ENCODE measurements at places on chromosomes 2 and 18. TPM values are rescaled to one million over a fixed set of nuclear protein-coding genes. Genes with fewer than 3 reads are reported as not detected.

CHRNA1 gene
- not detected for total RNA-seq

- no peak for DNase-seq
Observed at GRCh38 chr2:66343259-66343658, 91.7 kb upstream of the MEIS1 start.

GRCh38 chr2:1757567-1757966 lies 13.3 kb upstream of the PXDN start:
- DNase-seq = no peak

GRCh38 chr2:218815244-218815637 lies 16.4 kb downstream of the PRKAG3 start:
- no peak for DNase-seq

MC2R gene
- not detected for total RNA-seq

STRADB gene
- 40.5 TPM for total RNA-seq

- no peak for DNase-seq
Observed at GRCh38 chr2:203412546-203413331, 84.5 kb downstream of the ABI2 start.

DNA sequence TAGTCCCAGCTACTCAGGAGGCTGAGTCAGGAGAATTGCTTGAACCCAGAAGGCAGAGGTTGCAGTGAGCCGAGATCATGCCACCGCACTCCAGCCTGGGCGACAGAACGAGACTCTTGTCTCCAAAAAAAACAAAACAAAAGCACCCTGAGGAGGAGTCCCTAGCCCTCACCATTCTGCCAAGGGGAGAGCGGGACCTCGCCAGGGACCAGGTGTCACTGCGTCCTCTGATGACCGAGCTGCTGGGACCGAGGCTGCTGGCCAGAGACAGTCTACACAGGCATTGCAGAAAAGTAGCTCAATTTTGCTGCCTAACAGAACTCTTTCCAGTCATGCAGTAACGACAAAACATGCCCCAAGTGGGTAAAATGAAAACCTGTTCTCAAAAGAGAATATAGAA lies 18.4 kb downstream of the NCK2 start:
- DNase-seq = no peak

- peak; percentile 81 for DNase-seq
Observed at GRCh38 chr2:176174824-176175708, 13.4 kb upstream of the HOXD1 start.

DNA sequence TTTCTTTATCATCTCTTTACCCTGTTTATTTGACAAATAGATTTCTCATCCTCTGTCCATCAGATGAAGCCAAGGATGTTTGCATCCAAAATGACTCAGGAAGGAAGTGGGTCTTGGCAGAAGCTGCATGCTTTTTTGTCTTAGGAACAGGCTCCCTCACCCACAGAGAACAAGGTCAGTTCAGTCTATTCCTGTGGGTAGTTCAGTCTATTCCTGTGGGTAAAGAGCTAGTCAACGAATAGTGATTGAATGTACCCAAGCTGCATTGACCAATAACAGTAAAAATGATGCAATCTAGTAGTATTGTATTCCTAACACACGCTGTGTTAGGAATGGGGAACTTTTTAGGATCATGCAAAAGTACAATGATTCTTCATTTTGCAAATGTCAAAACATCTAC lies 290.8 kb upstream of the TANK start:
- DNase-seq = no peak

CDH19 gene
- not detected for total RNA-seq

CDKL4 gene
- not detected for total RNA-seq

GRCh38 chr2:177541258-177541991 lies 148.9 kb downstream of the AGPS start:
- DNase-seq = no peak

- DNase-seq = no peak
Observed at GRCh38 chr2:67663776-67664175, 266.6 kb downstream of the ETAA1 start.

CYTIP gene
- total RNA-seq = 0.09 TPM

DNA sequence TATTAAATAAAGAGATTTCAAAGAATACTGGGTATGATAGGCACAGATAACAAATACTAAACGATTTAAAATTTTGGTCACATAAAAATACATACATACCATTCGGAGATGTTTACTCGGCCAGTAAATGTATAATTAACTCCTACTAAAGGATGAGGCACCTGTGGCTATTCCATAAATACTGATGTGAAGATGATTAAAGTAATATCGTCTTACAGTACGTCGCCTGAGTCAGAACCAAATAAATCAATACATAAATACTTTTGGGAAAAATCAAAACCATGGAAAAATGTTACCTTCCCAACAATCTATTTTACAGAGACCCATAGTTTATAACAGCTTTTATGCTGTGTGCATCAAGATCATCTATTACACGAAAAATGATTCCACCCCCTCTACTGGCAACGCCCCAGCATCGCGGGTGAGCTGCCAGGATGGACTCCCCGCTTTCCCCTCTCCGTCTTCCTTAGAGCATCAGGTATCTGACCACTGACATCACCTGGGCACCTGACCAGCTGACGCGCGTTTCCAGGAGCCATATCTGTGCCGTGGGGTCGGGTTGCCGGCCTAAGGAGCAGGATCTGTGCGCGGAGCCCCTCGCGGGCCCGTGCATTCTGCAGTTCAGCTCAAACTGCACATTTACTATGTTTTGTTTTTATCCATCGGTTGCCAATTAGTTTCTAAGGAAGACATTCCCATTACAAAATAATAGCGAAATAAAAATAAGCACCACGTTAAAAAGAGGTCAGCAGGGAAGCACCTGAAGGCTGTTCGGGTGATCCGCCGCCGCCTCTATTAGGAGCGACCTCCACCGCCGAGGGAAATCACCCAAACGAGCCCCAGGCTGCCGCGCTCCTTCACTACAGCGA lies 901 bp downstream of the ICA1L start:
- DNase-seq = peak; percentile 92

- no peak for DNase-seq
Observed at GRCh38 chr18:79881695-79882094, 69.8 kb downstream of the SLC66A2 start.

GRCh38 chr18:24809173-24809950 lies 348.9 kb downstream of the HRH4 start:
- DNase-seq = no peak

- DNase-seq = peak; percentile 88
Observed at GRCh38 chr2:26692279-26692896, at the start of gene KCNK3. Gene KCNK3 (plus strand): TSS chr2:26692722. CDS start chr2:26692876, 154 bp downstream.

HK2 gene
- total RNA-seq = 51.3 TPM

DNA sequence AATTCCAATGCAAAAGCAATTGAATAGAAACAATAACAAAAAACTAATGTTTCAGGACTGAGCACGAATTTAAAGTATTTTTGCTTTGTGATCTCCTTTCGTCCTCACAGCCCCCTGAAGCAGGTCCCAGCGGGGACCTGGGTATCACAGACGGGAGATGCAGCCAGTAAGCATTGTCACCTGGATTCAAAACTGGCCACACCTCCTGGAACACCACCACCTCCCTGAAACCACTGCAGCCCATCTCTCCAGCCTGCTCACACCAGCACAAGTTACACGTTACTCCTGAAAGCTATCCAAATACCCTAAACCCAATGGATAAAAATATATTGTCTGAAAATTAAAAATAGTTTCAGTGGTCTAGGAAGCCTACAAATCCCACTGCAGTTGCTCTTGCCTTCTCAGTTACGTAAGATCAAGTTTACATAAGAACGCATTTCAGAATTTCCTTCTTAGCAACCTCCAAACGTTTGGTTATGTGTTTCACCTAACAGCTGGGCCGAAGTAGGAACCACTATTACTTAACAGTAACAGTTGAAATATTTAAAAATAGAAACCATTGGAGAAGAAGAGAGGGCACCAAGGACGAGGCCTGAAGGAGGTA lies 178.0 kb downstream of the HDAC4 start:
- DNase-seq = no peak

GRCh38 chr2:31337197-31337596 lies 77.3 kb downstream of the XDH start:
- no peak for DNase-seq
